ENCODE measurements at places on chromosomes 12 and 14. TPM values are rescaled to one million over a fixed set of nuclear protein-coding genes. Genes with fewer than 3 reads are reported as not detected.

DNA sequence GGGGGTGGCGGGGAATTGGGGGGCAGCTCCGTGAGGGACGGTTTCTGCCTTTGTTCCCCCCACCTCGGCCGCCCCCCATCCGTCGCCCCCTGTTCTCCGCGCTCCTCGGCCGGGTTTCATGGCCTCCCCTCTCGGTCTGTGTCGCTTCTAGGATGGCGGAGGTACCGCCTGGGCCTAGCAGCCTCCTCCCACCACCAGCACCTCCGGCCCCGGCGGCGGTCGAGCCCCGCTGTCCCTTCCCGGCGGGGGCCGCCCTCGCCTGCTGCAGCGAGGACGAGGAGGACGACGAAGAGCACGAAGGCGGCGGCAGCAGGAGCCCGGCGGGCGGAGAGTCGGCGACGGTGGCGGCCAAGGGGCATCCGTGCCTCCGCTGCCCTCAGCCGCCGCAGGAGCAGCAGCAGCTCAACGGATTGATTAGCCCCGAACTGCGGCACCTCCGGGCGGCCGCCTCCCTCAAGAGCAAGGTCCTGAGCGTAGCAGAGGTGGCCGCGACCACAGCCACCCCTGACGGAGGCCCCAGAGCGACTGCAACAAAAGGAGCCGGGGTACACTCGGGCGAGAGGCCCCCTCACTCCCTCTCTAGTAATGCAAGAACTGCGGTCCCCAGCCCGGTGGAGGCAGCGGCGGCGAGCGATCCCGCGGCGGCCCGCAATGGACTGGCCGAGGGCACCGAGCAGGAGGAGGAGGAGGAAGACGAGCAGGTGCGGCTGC is 575 bp downstream of the NAA30 start:
- no peak for DNase-seq

DNA sequence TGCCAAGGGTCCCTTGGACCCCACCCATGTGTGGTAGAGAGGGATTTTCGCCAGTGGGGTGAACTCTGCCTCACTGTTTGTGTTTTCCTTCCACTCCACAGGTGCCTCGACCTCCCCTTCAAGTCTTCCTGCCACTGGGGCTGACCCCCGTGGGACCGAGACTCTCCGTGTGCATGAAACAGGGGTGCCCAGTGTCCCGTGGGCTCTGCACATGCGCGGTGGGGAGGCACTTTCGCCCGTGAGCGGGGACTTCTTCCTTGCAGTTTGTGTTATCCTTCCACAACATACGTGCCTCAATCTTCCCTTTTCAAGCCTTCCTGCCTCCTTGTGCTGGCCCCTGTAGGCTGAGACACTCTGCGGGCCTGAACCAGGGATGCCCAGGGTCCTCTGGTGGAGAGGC is 362.4 kb downstream of the ALG10 start:
- no peak for DNase-seq

GRCh38 chr12:51865757-51866270 is 17.3 kb upstream of the FIGNL2 start:
- DNase-seq = no peak

DNA sequence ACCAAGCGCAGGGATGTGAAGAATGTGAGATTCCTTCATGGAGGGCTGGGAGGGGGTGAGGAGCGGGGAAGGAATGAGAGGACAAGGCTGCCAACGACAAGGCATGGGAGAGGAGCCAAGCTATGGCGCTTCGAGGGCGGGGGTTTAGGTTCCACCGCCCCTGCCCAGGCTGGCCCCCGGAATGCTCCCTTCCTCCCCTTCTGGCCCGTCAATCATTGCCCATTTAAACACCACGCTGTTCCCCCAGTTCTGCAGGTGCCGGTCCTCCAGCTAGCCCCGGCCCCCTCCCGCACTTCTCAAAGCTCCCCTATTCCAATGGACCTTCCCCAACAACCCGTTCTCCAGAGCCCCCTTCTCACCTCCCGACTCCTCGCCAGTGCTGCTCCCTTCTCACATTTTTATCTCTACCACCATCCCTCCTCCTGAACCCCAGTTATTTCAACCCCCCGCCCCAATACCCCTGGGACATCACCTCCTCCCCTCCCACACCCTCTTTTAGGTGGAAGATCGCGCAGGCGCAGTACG is 428 bp downstream of the RNF41 start:
- no peak for DNase-seq

DNA sequence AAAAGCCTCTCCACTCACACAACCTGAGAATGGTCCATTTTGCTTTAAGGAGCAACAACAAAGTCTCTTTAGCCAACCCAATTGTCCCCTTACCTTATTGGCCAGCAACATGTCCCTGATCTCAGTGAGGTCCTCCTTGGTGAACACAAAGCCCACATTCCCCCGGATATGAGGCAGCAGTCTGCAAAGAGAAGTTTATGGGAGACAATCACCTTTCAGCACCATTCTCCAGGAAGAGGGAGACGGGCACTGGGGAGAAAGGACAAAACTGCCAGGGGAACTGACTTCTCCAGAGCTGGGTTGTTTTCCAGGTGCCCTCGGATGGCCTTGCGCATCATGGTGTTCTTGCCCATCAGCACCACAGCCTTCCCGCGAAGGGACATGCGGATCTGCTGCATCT is 1.9 kb downstream of the RPLP0 start:
- DNase-seq = no peak

DNA sequence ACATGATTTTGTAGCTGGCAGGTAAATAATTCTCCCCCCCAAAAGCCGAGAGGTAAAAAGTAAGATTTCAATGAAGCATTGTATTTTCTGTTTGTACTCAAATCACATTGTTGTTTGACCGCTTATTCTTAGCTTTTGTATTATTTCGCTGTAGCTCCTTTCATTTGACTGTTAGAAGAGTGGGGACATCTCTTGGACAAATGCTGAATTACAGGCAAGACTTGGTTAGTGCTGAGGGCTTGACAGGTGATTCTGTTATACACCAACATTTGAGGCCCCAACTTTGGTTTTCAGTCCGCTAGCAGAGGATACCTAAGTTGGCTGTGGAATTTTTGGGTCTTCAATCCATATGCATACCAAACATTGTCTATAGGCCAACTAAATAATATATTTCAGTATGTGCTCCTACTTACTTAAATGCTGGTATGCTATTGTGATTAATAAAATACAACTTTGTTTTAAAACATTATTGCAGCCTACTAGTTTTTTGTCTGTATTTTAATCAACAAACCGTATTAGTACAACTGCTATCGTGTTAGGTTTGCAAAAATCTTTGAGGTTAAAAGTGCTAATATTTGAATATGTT is 102.2 kb downstream of the ERC1 start:
- DNase-seq = peak; percentile 47

GRCh38 chr12:1046727-1047126 is 55.7 kb downstream of the ERC1 start:
- DNase-seq = no peak

DNA sequence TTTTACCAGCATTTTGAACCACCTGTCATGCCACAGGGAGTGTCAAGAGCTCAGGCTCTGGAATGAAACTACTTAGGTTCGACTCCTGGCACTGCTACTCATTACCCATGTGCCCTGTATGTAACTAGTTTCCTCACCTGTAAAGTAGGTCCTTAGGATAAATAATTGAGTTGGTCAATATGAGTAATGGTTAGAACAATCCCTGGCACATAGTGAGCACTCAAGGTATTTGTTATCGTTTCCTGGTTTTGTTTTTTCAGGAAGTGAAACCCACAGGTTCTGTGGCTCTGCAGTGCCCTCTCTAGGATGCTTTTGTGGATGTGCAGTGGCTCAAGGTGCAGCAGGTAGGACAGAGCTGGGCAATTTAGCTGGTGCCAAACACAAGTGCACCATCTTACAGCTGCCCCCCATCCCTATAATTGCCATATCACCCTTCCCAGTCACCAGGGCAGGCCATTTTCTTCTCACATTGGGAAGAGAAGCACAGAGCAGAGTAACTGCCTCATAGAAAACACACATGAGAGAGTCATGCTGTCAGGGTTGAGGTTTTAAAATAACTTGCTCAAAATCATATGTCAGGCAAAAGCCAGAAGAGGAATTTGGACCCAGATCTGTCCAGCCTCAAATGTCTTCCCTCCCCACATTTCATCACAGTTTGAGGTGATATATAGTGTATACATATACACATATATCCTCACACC is 297.5 kb downstream of the RPAP3 start:
- no peak for DNase-seq

DNA sequence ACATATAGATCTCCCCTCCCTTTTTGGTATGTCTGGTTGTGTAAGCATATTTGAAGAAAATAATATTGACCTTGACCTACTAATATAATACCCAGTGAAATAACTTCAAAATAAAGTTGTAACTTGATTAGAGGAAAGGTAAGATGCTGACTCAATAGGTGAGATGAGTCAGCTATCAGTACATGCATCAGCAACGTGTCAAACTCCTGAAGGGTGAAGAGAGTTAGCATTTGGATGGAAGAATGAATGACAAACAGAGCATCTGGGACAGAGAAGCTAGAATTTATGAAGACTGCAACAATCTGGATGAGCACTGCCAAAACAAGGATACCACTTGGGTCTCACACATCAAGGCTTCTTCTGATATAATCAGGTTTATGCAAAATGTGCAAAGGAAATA is 74.9 kb downstream of the PPP2R5E start:
- no peak for DNase-seq

DNA sequence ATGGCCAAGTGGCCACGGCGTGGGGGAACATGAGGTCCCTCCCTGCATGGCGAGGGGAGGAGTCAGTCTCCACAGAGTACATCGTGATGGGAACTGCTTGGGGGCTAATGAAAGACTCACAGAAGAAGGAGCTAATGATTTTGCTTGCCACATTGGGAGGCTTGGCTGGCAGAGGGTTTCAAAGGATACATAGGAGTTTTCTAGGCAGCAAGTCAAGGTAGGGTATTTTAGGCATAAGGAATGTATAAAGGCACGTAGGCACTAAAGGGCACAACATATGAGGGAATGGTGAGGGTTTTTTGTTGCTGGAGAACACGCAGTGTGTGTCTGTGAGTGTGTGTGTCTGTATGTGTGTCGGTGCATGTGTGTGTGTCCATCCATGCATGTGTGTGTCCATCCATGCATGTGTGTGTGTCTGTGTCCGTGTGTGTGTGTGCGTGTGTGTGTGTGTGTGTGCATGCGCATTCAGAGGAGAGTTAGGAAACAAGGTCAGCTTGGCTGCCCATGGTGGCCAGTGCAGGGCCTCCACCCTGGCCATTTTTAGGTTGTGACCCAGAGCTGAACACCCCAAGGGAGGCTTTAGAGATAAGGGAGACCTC is 84.5 kb downstream of the BEGAIN start:
- no peak for DNase-seq

- no peak for DNase-seq
Measured at GRCh38 chr12:98828802-98829600, 183.9 kb downstream of the APAF1 start.

DNA sequence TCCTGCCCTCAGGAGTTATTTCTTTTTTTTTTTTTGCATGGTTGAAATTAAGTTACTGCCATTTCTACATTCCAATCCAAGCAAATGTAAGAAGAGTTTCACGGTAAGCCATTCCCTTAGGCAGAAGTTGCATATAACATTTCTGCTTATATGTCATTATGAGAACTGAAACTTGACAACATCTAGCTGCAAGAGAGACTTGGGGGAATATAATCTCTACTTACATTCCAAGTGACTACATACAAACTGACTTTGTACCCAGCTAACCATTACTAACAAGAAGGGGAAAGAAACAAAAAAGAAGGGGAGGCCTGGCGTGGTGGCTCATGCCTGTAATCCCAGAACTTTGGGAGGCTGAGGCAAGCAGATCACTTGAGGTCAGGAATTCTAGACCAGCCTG is 7.3 kb upstream of the RESF1 start:
- no peak for DNase-seq

DNA sequence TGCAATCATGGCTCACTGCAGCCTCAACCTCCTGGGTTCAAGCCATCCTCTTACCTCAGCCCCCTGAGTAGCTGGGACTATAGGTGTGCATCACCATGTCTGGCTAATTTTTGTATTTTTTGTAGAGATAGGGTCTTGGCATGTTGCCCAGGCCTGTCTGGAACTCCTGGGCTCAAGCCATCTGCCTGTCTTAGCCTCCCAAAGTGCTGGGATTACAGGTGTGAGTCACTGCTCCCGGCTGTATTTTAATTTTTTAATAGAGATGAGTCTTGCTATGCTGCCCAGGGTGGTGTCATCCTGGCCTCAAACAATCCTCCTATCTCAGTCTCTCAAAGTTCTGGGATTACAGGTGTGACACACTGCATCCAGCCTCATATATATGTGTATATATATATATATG is 31.7 kb upstream of the GPRC5A start:
- DNase-seq = no peak

GRCh38 chr12:51341251-51342007 is 5.0 kb downstream of the CELA1 start:
- DNase-seq = peak; percentile 55

- DNase-seq = no peak
Measured at GRCh38 chr12:25347716-25348592, 97.2 kb upstream of the KRAS start.

DNA sequence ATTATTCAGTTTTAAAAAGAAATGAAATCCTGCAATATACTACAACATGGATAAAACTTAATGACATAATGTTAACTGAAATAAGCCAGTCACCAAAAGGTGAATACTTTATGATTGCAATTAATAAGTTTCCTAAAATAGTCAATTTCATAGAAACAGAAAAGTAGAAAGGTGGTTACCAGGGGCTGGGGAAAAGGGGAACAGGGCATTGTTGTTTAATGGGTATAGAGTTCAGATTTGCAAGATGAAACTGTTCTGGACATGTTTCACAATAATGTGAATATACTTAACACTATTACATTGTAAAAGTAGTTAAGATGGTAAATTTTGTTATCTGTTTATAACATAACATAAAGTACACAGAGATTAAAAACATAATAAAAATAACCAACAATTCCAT is 550.9 kb downstream of the CCER1 start:
- no peak for DNase-seq

DNA sequence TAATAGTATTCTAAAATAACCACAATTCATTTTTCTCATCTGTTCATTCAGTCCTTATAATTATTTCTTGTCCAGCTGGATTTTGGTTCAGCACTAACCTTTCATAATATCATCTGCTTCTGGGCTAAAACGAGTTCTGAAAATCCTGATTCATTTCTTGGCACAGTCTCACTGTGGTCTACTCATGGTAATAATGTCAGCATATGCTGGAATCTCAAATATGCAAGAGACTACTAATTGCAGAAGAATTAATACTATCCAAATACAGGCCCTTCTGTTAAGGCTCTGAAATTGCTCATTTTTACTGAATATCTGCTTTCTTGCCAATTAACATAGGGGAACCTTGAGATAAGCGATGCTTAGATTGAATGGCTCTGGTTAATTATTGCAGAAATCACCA is 597.1 kb downstream of the RPL10L start:
- no peak for DNase-seq

AICDA gene
- polyA plus RNA-seq = 0.51 TPM

GLI1 gene
- polyA plus RNA-seq = 22.4 TPM

IL31 gene
- polyA plus RNA-seq = not detected

APOLD1 gene
- 9.3 TPM for polyA plus RNA-seq

IFNG-AS1 gene
- not detected for polyA plus RNA-seq

FGD4 gene
- 16.6 TPM for polyA plus RNA-seq

RNASE4 gene
- polyA plus RNA-seq = 3.2 TPM

TBC1D30 gene
- polyA plus RNA-seq = 6.5 TPM

EFS gene
- 36.6 TPM for polyA plus RNA-seq

PTPRB gene
- polyA plus RNA-seq = 18.2 TPM

SIX4 gene
- 7.1 TPM for polyA plus RNA-seq

All from right renal pelvis (tissue), 4 donors.